IPS DF 19.7 (cell line): ENCODE measurements at places on chromosomes 6 and 20.

- DNase-seq: no peak
Measured at GRCh38 chr6:160331753-160332152, 16.4 kb upstream of the SLC22A3 start.

GRCh38 chr6:72371473-72371872 lies 250.4 kb upstream of the KCNQ5 start:
- no peak for DNase-seq

DNA sequence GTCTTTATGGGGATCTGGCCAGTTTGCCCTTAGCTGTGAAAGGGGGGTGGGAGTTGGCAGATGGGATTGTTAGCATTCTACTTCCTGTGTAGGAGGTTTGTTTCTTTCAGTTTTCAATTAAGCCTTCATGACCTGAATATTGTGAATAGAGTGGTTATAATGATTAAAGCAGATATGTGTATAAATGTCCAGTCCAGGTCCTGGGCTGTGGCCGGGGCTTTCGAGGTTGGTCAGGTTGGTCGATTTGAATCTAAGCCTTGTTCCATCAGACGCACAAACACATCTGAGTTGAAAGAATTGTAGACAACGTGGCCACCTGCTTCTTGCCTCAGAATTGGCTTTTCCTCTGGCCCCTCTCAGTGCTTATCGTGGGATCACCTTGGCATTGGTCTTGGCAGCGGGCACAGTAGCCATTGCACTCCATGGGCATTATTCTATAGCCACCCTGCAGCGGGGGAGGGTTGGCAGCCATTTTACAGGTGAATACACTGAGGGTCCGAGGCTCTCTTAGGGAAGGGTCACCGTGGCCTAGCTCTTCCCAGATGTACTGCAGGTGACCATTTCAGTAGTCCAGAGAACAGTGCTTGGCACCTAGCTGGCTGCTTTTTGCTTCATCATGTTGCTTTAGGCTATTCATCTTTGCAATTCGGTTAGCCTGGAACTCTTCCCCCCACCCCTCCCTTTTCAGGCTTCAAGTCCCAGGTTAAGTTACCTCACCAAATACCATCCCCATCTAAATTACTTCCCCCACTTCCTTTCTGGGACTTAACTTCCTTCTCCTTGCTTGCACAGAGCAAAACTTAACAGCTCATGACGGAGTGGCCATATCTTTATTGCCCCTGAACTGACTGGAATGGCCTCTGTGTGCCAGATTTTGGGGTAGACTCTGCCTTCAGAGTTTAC lies 1.1 kb downstream of the RNF114 start:
- no peak for DNase-seq

DNA sequence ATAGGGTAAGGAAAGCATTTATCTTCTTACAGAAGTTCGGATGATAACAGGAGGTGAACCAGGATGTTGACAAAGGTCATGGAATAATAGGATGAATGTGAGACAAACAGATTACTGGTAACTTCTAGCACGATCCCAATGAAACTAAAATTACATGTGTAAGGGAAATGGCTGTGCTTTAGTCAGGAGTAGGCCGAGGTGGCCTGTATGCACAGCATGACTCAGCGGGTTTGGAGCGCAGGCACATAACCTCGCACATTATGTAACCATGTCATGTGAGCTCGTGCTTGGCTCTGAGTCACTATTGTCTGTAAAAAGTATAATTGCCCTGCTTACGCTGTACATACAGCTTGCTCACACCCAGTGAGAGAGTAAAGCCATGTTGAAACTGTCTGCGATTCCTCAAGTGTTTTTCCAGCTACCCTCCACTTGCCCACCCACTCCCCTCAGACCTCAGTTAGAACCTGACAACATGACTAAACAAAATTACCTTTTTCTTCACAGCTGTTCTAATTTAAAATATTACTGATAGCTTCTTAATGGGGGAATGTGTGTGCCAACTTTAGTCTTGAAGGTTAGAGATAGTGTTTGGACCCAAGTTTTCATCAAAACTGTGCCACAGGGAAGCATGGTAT lies 8.2 kb downstream of the CYB5R4 start:
- DNase-seq: no peak

DNA sequence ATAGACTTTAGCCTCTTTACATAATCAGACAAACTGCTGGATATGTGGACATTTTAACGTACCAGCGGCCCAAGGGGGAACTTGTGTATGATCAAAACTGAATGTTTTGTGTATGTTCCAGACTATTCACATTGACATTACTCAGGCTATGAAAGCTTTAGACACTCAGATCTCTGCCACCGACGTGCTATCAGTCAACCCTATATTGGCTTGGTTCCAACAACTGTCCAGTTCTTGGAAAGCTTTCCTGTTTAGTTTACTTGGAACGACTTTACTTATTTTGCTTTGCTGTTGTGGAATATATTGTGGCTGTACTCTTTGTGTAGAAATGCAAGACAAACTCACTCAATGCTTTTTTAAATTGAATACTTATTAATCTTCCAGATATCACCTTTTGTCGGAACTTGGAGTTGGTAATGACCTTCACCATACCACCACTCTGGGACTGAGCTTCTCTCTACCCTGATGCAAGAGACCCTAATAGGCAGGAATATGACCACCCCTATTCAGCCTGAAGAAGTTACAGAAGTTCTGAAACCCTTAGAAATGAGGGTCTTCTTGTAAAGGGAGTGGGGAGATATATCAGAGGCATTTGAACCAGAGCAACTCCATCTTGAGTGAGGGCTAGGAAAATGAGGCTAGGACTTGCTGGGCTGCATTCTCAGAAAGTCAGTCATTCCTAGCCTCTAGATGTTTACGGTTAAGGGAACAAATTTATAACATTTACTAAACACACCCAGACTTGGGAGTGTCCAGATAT lies 49.0 kb upstream of the PAX1 start:
- DNase-seq: no peak
